ENCODE measurements at places on chromosomes 6 and 20.

DNA sequence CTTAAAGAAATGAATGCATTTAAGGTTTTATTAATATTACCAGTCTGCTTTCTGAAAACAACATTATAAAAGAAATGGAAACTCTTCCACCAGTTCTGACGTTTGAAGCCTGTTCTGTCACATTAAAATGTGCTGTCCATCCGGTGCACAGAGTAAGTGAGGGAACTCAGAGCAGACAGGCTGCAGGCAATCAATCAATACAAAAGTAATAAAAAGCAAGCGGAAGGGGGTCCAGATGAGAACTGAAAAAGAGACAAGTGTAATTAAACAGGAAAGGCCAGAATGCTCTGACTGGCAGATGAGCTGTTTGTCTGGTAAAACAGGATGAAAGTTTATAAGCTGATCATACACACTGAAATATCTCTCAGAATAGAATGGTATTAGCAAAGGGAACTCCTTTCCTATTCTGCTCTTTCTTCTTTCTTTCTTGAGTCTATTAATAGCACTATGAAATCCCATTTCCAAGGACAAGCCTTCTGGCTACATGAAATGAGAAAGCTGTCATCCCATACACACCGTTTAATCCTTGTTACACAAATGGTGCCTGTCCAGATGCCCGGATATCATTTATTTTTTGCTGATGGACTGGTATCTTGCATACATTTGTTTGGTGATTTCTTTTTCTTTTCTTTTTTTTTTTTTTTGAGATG lies 94.3 kb downstream of the RAMACL start:
- no peak for DNase-seq

- DNase-seq: no peak
These were observed 8.1 kb downstream of the SYNJ2 start for GRCh38 chr6:157989541-157990289.

DNA sequence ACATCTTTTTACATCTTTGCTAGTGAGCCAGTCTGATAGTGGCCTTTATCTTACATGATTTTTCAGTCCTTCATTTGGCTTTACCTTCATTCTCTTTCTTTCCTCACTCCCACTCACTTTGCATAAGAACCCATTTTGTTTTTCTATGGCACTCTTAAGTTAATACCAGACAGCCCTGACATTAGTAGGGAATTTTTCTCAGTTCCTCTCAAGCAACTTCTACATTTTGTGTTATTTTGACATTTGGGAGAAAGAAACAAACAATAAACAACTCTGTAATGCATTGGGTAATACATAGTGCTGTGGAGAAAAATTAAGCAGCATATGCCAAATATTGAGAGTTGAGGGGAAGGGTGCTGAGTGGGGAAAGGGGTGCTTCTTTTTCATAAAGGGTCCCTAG lies 524.1 kb upstream of the JAG1 start:
- DNase-seq: no peak

GRCh38 chr20:60469829-60470228 lies 511.6 kb downstream of the CDH26 start:
- no peak for DNase-seq

DNA sequence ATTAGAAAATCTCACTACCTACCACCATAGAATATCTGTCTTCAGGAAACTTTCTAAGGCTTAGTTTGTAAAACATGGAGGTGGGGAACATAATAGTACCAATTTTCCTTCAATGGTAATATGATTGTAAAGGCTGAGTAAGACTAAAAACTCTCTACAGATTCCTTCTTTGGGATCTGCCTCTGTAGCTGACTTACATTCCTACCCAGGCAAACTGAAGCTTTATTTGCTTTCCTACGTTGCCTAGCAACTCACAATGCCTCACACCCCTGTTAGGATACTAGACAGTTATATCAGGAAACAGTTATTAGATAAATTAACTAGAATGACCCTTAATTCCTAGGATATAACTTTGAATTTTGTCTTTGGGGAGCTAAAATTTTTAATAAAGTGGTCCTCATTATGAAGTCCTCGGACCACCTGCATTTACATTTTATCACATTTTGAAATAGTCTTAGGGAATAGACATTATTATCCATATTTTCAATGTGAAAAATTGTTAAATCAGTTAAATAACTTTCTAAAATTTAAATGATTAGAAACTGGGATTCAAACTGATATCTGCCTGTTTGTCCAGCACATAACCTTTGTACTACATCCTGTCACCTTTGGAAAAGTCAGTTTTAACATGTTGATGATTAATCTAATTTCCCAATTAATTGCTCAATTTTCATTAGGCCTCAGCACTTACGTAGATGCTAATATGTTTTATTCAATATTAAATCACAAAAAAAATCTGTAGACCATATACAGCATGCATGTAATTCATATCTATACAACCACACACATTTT lies 591.4 kb downstream of the RNF144B start:
- no peak for DNase-seq

GRCh38 chr6:30397697-30398096 lies 52.7 kb downstream of the RPP21 start:
- DNase-seq: no peak

DNA sequence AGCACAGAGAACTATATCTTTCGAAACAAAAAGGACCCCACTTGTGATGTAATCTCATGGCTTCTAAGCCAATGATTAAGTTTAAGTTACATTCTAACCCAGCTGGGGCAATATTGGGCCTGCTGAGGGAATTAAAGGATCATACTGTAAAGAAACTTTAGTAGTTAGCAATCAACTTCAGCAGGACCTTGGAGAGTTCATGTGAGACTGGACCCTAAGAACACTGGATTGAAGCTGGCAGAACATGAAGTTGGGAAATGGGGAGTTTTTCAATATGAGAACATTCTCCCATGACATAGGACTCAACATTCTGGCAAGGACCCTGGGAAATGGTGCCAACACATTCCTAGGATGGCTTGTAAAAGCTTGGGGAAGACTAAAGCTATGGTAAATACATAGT lies 516.2 kb downstream of the PKHD1 start:
- no peak for DNase-seq

DNA sequence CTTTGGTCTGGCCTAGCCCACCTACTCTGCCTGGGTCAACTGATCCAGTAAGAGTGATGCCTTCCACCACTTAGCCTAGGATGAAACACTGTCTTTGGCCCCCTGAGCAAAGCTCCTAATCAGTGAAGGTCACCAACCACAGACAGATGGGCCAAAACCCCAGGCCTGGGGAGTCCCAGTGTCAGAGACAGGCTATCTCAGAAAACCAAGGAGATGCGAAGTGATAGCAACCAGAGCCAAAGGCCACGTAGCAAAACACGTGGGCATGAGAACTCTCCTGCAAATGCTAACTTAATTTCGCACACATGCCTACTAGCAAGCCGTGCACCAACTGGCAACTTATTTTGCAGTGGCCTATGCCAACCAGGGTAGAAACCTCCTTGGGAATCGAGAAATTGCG lies 29.1 kb downstream of the AGPAT4 start:
- DNase-seq: no peak

DNA sequence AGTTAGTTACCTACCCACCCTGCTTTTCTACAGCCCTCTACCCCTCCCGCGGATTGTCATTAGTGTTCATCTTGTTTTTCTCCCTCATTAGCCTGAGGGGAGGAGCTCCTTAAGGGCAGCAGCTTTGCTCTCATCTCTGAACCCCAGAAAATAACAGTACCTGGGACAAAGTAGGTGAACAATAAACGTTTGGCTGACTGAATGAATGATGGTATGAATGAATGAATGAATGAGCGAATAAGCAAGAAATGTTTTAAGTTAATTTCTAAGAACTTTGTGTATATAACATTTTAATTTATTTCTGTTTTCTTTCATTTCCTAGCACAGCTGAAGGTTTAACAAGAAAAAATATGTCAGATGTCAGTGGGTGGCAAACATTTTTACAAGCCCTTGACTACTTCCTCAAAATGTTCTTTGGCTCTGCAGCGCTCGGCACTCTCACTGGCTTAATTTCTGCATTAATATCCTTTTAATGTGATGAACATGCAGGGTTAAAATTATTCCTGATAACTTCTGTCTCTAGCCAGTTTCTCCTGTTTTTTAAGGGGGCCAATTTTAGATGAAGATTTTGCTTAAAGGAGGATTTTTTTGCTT lies 50.1 kb downstream of the SLC9A8 start:
- DNase-seq: no peak

GRCh38 chr20:41631826-41632225 lies 13.6 kb upstream of the CHD6 start:
- no peak for DNase-seq

GRCh38 chr6:144335914-144336313 lies 50.8 kb downstream of the UTRN start:
- no peak for DNase-seq

DNA sequence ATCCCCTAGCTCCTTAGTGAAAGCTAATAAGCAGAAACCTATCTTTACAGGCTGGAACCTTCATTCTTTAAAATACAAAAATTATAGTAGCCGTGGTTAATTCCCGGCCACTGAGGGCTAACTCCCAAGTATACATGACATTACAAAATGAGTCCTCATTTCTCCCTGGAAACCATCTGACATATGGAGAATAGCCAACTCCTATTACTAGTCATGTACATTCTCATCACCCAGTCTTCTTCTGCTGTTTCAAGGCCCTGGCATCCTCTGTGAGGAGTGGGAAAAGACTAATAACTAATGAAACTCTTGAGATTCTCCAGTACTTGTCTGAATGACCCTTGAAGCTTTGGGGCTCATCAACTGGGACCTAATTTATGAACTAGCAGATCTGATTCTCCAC lies 30.2 kb downstream of the CSNK2A1 start:
- DNase-seq: no peak

GRCh38 chr6:8064638-8065518 lies 689 bp upstream of the BLOC1S5 start:
- no peak for DNase-seq

- no peak for DNase-seq
These were observed 324.4 kb upstream of the NT5E start for GRCh38 chr6:85125526-85125925.

- DNase-seq: no peak
These were observed 43.1 kb upstream of the ZNF831 start for GRCh38 chr20:59120491-59120890.

DNA sequence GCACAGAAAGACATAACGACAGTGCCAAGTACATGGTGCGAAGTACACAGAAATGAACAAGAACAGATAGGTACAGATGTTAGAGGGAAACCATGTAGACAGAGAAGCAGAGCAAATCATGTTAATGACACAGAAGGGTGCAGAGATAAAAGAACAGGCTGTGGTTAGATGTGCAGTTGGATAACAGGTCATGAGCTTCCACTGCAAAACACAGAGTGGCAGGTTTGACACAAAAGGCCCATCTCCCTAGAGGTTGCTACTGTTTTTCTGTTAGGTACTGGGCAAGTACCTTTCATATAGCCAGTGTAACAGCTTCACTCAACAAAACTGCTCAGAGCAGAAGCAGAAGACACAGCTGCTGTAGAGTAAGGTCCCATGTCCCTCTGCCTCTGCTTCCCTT lies 84.6 kb downstream of the AK9 start:
- no peak for DNase-seq

DNA sequence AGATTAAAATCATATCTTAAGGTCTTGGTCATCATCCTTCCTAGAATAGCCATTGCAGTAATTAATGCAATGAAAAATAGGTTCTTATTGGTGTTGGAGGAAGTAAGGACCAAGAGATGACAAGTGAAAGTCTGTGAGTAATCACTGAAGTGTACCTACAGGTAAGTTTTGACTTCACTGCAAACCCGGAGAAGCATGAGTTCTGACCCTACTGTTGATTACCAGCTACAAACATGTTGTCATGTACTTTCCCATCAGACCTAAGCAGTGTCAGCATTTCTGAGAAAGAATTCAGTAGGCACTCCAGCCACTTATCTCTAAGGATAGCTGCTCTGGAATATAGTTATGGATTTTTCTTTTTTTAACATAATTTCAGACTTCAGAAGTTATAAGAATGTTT lies 280.9 kb downstream of the ZFAND3 start:
- DNase-seq: no peak

GRCh38 chr20:32034581-32035425 lies 17.2 kb upstream of the HCK start:
- DNase-seq: no peak

- peak; percentile 50 for DNase-seq
These were observed 197.6 kb upstream of the SASH1 start for GRCh38 chr6:148144917-148145521.

- DNase-seq: no peak
These were observed 17.9 kb downstream of the GNAS start for GRCh38 chr20:58870293-58871014.

- no peak for DNase-seq
These were observed 306.3 kb upstream of the IRAK1BP1 start for GRCh38 chr6:78561015-78561414.

DNA sequence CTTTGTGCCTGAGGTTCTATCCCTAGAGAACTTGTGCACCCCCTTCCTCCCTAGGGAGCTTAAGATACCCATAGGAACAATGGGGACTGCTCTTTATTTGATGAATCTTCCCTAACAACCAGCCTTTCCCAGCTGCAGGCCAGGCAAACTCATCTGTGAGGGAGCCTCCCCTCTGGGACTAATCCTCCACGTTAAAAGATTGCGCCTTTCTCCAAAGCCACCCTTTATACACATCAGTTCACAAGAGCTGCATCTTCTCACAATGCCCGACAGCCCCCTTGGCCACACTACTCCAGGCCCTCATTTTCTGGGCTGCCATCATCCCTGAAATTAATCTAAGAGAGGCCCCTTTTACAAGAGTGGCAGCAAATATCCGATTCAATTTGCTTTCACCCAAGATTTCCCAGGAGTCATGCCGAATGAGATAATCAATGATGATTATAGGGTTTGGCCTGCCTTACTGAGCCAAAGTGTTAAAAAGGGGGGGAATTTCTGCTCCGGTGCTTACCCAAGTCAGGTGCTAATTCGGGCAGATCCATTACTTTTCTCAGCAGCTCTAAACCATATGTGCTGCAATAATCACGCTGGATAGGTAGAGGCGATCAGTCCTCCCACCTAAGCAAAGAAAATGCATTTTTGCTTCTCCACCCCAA lies 336.5 kb downstream of the KIF16B start:
- no peak for DNase-seq

DNA sequence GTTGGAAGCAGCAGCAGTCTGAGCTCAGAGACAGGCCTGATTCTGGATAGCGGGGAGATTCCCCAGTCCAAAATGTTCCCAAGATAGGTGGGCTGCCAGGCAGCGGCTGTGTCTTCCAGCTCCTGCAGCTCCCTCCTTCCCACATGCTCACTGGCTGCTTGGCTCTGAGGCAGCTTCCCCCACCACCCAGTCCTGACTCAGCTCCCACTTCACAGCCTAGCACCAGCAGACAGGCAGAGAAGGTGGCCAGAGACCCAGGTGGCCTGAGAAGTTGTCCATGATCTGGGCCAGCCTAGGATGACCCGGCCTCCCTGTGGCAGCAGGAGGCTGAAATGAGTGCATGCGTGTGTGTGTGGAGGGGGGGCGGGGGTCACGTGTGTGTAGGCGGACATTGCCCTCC lies 94.9 kb downstream of the MDGA1 start:
- DNase-seq: no peak

DNA sequence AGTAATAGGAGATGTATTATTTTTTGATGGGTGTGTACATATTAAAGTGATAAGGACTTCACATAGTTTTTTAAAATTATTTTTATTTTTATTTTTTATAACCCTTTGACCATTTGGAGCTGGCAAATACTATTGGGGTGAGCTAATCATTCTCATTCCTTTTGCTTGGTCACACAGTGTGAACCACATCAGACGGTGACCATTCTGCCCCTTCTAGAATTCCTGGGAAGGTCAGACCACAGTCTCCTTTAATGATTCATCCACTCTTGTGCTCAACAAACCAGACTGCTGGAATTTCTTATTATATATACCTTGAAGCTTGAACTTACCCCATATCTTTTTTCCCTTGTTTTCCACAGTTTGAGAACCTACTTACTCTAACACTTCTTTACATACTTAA lies 23.9 kb upstream of the PRL start:
- no peak for DNase-seq
